Epithelial cell of umbilical artery (primary cell): ENCODE measurements at places on chromosomes 11 and 22. TPM values are rescaled to one million over a fixed set of nuclear protein-coding genes. Genes with fewer than 3 reads are reported as not detected.

NRXN2 gene
- 1.1 TPM in 1 of 2 replicates, not detected in the other for total RNA-seq

GAB2 gene
- total RNA-seq, result 16.6 and 21.6 TPM in 2 replicates

NCF4 gene
- total RNA-seq, result under 0.01 TPM in 1 of 2 replicates, not detected in the other

GCAT gene
- total RNA-seq, result 38.1 and 57.2 TPM in 2 replicates

EMID1 gene
- not detected in 2 replicates for total RNA-seq

SLC25A17 gene
- total RNA-seq, result 18.8 and 21.1 TPM in 2 replicates

TMEM109 gene
- total RNA-seq, result 45.1 and 59.1 TPM in 2 replicates

OR8B12 gene
- not detected in 2 replicates for total RNA-seq

CAPN5 gene
- 8.1 TPM in 2 replicates for total RNA-seq

TAF6L gene
- total RNA-seq, result 19.8 and 26.7 TPM in 2 replicates
